ENCODE measurements at places on chromosomes 1 and 21.

GRCh38 chr21:31910074-31910470 is 37.3 kb downstream of the HUNK start:
- no peak for DNase-seq

DNA sequence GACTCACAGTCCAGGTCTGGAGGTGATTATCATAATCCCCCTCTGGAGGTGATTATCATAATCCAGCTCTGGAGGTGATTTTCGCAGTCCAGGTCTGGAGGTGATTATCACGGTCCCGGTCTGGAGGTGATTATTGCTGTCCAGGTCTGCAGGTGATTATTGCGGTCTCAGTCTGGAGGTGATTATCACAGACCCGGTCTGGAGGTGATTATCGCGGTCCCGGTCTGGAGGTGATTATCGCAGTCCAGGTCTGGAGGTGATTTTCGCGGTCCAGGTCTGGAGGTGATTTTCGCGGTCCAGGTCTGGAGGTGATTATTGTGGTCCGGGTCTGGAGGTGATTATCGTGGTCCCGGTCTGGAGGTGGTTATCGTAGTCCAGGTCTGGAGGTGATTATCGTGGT is 76.6 kb downstream of the SDCCAG8 start:
- no peak for DNase-seq

- peak; percentile 76 for DNase-seq
Measured at GRCh38 chr1:37486680-37487618, 12.6 kb downstream of the ZC3H12A start.

DNA sequence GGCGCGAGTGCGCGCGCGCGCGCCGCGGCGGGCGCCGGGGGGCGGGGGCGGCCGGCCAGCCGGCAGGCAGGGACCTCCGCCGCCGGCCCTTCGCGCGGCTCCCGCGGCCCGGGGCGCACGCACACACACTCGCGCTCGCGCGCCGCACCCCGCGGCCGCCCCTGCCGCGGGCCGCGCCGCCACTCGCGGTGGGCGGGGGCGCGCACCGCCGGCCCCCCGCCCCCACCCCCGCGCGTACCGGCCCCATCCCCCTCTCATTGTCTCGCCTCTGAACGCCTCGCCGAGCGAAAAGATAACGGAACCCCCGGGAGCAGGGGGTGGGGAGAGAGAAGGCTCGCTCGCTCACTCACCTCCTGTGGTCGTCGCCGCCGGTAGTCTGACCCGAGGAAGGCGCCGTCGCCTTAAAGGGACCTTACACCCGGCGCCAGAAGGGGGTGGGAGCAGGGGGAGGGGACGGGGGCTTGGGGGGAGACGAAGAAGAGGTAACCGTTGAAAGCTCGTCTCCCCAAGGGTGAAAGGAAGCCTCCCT is 428 bp downstream of the POGZ start:
- peak; percentile 47 for DNase-seq

DNA sequence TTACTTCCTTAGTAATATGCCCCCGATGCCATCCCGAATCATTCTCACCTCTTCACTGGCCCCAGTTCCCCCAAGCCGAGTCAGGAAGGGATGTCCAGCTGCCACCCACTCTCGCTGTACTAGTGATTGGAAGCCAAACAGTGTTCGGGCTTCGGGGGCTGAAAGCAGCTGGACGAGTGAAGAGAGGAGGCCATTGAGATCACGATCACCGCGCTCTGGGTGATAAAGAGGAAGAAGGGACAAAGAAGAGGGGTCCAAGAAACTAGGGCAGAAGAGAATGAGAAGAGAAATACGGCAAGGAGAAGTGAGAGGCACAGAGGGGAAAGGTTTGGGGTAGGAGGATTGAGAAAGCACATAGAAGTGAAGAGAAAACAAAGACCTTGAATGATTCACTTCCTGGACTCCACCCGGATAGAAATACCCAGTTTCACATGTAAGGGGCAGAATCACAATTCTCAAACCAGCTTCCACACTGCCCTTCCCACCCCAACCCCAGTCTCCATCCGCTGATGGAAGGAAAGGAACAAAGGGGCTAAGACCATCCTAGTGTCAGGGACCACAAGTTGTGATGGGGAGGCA is 3.7 kb upstream of the SF3B4 start:
- DNase-seq = no peak

- no peak for DNase-seq
Measured at GRCh38 chr1:76230842-76231281, 156.3 kb downstream of the ST6GALNAC3 start.

Data from activated CD4-positive, alpha-beta T cell treated with anti-CD3 and anti-CD28 coated beads, Interleukin-2, amount 50 U/mL, for 16 hours (primary cell).